Right hindlimb (tissue), 1 donor: ENCODE measurements at places on chromosomes 5 and 9.

GRCh38 chr9:28051559-28052503 lies 478.6 kb upstream of the C9orf72 start:
- DNase-seq: no peak

DNA sequence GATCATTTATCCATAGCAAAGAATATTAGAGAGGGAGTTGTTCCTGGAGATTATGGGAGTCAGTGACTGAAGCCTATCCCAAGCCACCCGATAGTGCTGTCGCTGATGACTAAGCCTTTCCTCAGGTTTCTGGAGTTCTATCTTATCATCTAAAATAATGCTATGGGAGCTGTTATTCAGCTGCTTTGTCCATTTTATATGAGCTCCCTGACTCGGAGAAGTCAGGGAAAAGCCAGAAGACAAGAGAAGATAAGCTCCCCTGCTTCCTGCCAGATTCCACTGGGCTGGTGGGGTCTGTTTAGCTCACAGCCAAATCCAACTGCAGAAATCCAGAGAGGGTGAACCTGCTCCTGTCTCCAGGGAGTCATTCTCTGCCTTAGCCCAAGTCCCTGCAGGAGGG lies 148.2 kb downstream of the DROSHA start:
- DNase-seq: no peak

DNA sequence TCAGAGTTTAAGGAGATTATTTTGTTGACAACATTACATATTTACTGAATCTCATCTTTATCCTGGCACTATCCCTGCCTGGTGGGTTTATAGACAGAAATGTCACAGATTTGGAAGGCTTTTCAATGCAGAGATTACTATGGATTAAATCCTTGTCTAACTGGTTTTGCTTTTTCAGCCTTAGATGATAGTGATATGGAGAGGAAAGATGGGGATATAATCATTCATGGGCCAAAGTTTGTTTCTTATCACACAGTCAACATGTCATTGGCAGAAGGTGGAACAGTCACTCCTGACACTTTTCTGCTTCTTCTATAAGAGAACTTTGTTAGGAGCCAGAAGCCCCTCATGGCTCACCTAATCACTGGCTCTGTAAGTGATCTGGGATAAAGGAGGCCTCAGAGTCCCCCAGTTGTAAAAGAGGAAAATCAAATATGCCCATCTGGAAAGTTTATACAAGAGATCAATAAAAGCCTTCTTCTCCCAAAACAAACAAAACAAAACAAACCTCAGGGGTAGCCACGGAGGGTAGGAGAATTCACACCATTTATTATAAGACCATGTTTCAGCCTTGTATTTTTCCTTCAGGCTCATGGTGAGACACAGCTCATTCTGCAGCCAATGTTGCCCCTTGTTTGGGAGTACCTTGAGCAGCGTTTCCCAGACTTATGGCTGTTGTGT lies 101.2 kb downstream of the PCSK1 start:
- no peak for DNase-seq

DNA sequence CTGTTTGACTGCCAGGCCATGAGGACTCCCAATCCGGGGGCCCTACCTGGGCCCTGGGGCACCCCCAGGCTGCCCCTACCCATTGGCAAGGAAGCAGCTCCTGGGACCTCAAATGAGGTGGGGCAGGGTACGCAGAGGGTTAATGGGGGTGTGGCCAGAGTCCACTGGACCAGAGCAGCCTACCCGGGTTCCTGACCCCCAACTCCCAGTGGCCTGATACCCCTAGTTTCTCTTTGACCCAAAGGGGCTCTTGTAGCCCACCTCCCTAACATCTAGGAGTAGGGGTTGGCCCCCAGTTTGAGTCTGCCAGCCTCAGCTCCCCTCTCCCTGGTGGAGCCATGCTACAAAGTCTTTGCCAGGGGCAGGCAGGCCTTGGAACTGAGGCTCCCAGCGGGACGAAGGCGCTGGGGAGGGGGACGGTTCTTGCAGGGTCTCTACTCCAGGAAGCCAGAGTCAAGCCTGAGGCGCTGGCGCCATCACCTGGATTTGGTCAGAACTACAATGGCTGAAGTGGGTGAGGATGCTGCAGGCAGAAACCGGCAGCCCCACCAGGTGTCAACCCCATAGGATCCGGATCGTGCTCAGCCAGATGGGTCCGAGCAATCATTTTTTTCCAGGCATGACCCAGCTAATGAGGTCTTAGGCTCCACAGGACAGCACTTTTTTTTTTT lies 8.4 kb upstream of the CERCAM start:
- DNase-seq: peak; percentile 82

DNA sequence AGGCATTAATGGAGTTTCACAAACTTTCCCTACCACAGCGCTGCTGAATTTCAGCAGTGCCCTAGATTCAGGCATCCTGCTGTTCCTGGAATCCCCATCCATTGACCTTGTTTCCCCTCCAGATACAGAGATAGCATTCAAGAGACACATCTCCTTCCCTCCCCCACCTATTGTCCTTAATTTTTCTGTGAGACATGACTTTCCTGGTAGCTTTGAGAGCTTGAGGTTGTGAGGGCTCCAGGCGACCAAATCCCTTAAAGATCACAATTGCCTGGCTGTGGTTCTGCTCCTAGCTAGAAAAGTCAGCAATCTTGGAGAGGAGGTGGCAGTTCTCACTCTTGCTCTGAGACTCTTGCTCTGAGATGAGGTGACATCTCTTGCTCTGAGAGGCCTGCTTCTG lies 48.0 kb downstream of the PRR16 start:
- DNase-seq: no peak

GRCh38 chr9:4349816-4350418 lies 50.0 kb upstream of the GLIS3 start:
- no peak for DNase-seq

- no peak for DNase-seq
These were observed 159.2 kb upstream of the SLC24A2 start for GRCh38 chr9:19947996-19948395.

- no peak for DNase-seq
These were observed 362.8 kb downstream of the ISL1 start for GRCh38 chr5:51746023-51746422.

GRCh38 chr9:70805949-70806348 lies 315.5 kb downstream of the TRPM3 start:
- DNase-seq: peak; percentile 63

DNA sequence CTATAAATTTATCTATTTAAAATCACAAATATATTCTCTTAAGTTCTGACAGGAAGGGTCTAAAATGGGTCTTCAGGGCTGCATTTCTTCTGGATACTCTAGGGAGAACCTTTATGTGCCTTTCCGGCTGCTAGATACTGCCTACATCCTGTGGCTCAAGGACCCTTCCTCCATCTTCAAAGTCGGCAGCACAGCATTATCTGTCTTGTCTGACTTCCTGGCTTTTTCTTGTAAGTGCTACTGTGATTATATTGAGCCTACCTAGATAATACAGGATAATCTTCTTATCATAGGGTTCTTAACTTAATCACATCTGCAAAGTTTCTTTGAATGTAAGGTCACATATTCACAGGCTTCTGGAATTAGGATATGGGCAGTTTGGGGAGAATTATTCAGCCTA lies 943.8 kb upstream of the TYRP1 start:
- DNase-seq: no peak

- DNase-seq: no peak
These were observed 219.5 kb downstream of the KCTD16 start for GRCh38 chr5:144390133-144390532.

- no peak for DNase-seq
These were observed 439.3 kb upstream of the CTNND2 start for GRCh38 chr5:12343558-12343957.

DNA sequence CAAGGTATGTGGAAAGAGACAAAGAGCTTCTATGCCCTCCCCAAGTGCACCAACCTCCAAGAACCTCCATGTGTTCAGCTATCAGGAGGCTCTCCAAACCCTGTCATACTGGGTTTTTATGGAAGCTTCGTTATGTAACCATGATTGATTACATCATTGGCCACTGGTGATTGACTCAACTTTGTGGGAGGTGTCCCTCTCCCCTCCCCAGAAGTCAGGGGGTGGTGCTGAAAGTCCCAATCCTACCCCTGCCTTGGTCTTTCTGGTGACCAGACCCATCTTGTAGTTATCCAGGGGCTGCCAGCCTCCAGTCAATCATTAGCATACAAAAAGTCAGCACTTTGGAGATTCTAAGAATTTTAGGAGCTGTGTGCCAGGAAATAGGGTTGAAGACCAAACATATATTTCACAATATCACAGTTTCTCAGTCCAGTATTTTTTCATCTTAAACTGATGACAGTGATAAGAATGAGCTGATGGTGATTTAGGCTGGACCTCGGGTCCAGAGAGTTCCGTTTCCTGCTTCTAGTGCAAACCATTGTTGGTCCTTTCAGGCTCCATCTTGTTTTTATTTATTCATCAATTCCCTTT lies 27.3 kb upstream of the FANCC start:
- no peak for DNase-seq

DNA sequence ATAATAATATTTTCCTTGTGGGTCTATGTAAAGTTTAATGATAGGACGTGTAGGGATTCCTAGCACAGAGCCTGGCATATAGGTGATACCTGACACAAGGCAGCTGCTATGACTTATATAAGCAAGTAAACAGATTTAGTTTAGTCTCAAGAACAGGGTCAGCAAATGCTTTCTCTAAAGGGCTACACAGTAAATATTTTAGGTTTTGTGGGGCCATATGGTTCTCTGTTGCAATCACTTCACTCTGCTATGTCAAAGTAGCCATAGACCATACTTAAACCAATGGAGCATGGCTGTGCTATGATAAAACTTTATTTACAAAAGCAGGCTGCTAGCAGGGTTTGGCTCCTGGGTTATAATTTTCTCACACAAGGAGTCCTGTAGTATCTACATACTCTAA lies 204.8 kb upstream of the KLF4 start:
- DNase-seq: no peak

DNA sequence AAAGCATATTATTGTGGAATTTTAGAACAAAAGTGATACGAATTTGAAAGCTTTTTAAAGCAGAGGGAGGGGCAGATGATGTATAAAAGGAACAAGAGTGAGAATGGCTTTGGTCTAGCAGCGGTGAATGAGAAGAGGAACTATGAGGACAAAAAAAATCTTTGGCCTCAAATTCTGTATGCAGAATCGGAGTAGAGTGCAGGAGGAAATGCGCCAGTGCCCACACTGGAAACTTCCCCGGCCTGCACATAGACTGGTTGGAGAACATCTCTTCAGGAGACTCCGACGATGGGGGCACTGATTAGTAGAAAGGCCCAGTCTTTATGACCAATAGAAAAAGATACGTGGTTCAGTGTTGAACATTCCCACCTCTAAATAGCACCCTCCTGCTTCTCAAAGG lies 51.3 kb downstream of the SLC46A2 start:
- DNase-seq: no peak

DNA sequence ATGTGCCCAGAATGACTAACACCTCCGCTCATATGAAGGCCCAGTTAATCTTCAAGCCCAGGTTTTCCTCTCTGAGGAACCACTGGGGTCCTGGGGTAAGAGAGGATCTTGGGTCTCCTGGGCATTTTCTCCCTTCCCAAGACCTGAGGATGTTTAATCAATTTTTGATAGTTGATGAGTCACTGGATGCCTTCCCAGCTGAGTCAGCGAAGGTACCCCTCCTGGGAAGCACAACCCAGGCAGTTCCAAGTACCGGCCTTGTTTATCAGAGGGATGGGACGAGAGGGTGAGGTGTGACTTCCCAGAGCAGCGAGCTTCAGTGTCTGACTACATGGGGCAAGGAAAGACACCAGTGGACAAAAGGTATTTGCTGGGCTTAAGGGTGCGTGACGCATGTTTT lies 119.6 kb upstream of the IL12B start:
- no peak for DNase-seq

GRCh38 chr5:76526950-76527583 lies 96.1 kb downstream of the F2RL2 start:
- no peak for DNase-seq

GRCh38 chr9:38053697-38054461 lies 15.1 kb downstream of the SHB start:
- no peak for DNase-seq

GRCh38 chr5:170792878-170793277 lies 9.4 kb downstream of the GABRP start:
- DNase-seq: no peak

- DNase-seq: no peak
These were observed 517.8 kb upstream of the DAB2 start for GRCh38 chr5:39942606-39943005.

DNA sequence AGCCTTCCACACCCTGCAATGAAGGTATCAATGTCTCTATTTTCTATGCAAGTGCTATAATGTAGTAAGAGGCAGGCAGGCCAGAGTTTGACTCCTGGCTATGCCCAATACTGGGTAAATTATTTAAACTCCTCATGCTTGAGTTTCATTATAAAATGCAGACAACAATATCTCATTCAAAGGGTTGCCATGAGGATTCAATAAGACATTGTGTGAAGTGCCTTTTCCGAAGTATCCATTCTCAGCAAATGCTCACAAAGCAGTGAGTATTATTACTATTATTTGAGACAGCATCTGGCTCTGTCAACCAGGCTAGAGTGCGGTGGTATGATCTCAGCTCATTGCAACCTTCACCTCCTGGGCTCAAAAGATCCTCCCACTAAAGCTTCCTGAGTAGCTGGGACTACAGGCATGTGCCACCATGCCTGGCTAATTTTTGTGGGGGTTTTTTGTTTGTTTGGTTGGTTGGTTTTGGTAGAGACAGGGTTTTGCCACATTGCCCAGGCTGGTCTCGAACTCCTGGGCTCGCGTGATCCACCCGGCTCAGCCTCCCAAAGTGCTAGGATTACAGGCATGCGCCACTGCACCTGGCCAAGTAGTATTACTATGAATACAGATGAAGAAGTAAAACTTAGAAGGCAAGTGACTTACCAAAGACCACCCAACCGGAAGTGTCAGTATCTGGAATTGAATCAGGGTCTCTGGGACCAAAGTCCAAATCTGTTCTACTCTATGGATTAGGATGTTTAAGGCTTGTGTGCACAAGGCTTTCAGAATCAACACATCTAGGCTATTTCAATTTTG lies 18.8 kb downstream of the ADAM19 start:
- no peak for DNase-seq

GRCh38 chr9:124124729-124125650 lies 113.4 kb downstream of the LHX2 start:
- DNase-seq: no peak

DNA sequence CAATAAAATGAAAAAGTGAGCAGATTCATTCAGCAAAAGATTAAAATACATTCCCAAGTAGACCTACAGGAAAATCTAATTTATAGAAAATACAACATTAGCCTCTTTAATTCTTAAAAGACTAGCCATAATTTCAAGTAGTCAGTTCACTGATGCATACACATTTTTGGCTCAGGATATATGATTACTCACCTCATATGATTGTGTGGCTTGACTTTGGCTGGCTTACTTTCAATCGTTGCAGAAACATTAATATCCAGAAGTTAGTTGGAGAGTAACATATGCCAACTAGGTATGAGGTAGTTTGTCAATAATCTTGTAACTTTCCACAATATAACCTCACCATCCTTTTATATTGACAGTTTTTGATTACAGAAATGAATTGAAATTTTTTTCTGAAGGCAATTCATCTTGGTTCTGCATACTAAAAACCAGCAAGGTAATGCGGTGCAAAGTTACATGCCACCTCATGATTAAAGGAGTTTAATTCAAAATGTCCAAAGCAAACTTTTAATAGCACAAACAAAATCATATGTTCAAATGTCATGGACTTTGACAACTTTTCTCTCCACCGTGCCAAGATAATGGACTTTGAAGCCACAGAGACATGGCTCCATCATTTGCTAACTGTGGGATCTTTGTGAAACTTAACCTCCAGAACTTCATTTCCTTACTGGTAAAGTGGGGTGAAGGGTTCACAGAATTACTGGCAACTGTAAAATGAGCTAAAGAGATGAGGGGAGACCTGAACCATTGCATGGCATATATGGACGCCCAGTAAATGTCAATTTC lies 76.6 kb upstream of the PAM start:
- no peak for DNase-seq

- DNase-seq: no peak
These were observed 1703.8 kb downstream of the MAT2B start for GRCh38 chr5:165209101-165209727.
